ENCODE measurements at places on chromosomes 7 and 10.
A peak's percentile ranks its signal among the peaks of the same experiment; 100 is the strongest.

- no peak for DNase-seq
Measured at GRCh38 chr10:130757821-130758489, 553.6 kb downstream of the TCERG1L start.

GRCh38 chr7:146424084-146424483 lies 307.5 kb downstream of the CNTNAP2 start:
- DNase-seq = no peak

DNA sequence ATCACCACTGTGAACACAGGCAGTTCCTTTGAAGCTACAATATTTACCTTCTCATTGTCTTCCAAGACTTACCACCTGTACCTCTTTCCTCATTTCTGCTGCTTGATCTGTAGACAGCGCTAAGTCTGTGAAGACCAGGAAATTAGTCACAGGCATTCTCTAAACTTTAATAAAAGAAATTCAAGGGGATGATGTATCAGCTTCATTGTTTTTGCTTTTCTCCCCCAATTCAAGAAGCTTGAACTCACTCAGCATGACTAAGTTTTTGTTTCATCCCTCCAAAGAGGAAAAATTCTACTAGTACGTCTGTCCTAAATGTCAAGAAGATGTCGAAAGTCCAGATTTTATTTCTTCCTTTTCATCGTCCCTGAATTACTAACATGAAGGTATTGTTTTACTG lies 75.3 kb upstream of the PPP1R9A start:
- DNase-seq = no peak

- DNase-seq = no peak
Measured at GRCh38 chr10:15579605-15580004, 140.1 kb downstream of the ITGA8 start.

DNA sequence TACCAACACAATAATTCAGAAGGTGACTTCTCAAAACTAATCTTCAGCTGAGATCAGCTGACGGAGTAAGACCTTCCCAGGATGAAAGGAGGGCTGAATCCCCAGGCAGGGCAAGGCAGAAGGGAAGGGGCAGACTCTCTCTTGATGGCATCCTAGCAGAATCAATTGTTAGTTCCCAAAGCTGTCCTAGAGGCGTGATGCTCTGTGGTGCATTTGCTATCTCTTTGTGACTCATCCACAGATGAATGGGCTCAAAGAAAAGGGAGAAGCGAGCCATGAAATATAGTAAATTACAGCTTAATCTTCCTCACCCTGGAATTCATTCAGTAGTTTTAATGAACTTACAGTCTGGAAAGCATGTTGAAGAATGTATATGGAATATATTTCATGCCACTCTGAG lies 37.2 kb downstream of the PDE1C start:
- DNase-seq = no peak

- no peak for DNase-seq
Measured at GRCh38 chr7:125491137-125491536, 561.5 kb upstream of the POT1 start.

- no peak for DNase-seq
Measured at GRCh38 chr10:113226831-113227445, 276.9 kb downstream of the TCF7L2 start.

DNA sequence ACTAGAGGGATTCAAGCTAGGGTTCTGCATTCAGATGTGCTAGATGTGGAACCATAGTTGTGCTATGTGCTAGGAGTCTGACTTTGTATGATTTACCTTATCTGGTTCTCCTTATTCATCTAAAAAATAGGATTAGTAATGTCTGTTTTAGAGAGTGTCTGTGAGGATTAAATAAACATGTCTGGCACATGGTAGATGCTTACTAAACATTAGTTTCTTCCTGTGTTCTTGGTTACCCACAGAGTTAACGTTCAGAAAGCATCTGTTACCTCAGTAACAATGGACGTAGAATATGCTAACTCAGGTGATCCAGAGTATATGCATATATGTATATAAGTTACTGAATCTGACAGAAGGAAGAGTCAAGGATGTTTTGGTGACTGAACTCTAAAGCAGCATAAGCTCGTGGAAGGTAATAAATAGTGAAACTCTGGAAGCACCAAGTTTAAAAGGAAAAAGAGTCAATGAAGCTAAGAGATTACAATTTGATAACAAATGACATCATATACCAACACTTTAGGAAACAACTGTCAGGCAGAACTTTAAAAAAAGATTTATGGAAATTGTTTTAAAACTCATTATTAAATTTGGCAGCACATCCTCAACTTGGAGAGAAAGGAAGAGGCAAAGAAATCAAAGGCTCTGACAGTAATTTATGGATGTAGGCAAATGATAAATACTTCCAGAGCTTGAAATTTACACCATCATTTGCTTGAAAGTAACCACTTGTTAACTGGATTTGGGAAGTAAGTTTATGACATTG lies 127.0 kb downstream of the CCNY start:
- DNase-seq = no peak

GRCh38 chr7:150942001-150942590 lies 36.0 kb downstream of the KCNH2 start:
- peak; percentile 69 for DNase-seq

- DNase-seq = no peak
Measured at GRCh38 chr7:64802699-64803098, 8.5 kb downstream of the ZNF138 start.

- no peak for DNase-seq
Measured at GRCh38 chr7:18558910-18559309, 63.4 kb downstream of the HDAC9 start.

GRCh38 chr10:16975188-16975587 lies 154.4 kb downstream of the CUBN start:
- no peak for DNase-seq

- DNase-seq = no peak
Measured at GRCh38 chr10:46250898-46251856, 35.6 kb upstream of the ANTXRL start.

- DNase-seq = no peak
Measured at GRCh38 chr7:40879941-40880543, 745.2 kb downstream of the SUGCT start.

- DNase-seq = peak; percentile 30
Measured at GRCh38 chr7:123682690-123683089, 27.0 kb downstream of the LMOD2 start.

DNA sequence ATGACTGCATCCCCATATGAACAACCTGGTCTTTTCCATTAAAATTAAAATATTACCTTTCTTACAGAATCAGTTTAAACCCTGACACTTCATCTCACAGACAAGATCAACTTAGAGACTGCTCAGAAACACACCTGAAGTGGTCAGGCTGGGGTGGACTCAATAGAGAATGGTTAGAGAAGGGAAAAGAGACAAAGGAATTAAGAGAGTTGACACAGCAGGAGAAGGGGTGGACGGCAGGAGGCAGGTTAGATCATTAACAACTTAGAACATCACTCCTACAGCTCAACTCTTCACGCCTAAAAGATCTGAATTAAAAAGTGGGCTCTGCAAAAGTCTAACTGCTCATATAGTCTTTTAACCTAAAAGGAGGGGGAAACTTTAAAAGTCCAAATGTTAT lies 157.7 kb upstream of the COL1A2 start:
- DNase-seq = no peak

GRCh38 chr10:62069452-62070178 lies 168.1 kb downstream of the ARID5B start:
- no peak for DNase-seq

- no peak for DNase-seq
Measured at GRCh38 chr10:78764846-78765430, 303.8 kb upstream of the ZMIZ1 start.

DNA sequence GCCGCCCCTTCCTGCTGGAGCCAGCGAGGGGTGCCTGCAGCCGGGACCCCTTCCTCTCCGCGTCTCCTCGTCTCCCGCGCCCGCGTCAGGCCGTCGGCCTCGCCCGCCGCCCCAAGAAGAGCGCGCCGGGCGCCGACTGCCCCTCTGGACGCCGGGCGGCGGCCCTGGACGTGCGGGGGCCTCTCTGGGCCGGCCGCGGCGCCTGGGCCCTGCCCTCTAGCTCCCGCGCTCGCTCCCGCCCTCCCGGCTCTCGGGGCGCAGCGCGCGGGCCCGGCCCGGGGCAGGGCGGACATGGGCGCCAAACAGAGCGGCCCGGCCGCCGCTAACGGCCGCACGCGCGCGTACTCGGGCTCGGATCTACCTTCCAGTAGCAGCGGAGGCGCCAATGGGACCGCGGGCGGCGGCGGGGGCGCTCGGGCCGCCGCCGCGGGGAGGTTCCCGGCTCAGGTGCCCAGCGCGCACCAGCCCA lies 704 bp downstream of the ZNRF2 start:
- peak; percentile 40 for DNase-seq

GRCh38 chr7:111750878-111751277 lies 188.6 kb upstream of the IMMP2L start:
- DNase-seq = no peak

GRCh38 chr7:21972397-21972784 lies 26.7 kb upstream of the CDCA7L start:
- DNase-seq = no peak

DNA sequence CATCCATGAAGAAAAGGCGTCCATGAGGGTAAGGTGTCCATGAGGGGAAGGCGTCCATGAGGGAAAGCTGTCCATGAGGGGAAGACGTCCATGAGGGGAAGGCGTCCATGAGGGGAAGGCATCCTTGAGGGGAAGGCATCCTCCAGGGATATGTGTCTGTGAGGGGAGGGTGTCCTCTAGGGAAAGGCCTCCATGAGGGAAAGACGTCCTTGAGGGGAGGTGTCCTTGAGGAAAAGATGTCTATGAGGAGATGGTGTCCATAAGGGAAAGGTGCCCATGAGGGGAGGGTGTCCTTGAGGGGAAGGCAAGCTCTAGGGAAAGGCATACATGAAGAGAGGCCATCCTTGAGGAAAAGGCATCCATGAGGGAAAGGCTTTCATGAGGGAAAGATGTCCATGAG lies 92.6 kb downstream of the INPP5A start:
- DNase-seq = no peak

DNA sequence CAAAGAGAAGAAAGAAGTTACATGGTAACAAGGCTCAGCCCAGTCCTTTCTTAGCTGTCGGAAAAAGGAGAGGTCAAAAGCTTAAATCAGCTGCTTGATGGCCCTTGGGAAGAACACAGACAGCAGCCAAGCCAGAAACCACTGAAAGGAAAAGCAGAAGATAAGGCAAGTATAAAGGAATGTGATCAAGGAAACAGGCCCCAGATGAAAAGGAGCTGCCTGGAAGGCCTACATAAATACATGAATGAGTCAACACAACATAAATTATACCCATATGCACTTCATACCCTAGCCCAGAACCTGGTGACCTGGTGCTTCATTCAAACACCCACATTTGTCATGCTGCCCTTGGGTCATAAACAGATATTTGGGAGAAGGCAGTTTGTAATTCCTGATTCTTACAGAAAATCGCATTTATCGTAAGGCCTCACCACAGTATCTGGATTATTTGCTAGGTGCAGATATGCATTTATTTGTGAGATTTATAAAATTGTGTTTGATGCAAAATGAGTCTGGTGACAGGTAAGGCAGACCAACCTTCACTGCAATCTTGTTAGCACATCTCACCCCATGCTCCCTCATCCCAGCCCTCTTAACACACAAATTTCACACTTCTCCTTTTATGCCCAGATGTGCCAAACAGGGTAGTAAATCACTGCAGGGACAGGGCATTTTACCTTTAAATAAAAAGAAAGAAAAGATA lies 94.9 kb upstream of the KCNIP2 start:
- DNase-seq = no peak

- no peak for DNase-seq
Measured at GRCh38 chr7:129830949-129831348, 121.8 kb downstream of the UBE2H start.

DNA sequence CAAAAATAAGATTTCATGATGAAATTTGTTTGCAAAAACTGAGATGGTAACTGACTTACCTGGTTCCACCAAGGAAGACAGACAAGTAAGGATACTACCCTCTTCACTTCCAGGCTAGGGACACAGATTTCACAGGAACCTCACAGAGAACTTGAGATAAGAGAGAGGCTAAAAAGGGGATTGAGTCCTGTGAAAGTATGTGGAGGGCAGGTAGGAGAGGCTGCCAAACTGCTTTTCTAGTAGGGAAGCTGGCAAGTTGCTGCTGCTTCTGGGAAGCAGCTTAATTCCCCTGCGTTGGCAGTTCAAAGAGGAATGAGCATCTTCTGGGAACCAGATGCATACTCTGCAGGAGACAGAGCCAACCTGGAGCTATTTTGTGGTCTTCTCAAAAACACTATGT lies 841.6 kb downstream of the CCSER2 start:
- no peak for DNase-seq

DNA sequence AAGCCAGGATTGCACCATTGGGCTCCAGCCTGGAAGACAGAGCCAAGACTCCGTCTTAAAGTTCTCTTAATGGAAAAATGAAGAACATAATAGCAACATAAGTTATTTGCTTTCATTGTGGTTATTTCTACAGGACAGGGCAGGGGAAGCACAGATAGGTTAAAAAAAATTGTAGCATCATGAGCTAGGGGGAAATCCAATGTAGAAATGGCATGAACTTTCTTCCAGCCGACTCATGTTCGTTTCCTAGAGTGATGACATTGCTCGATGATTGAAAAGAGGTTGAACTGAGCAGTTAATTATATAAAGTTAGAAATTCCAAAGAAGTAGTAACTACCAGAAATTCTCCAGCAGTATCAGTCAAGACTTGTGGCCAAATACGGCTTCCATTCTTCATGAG lies 64.9 kb downstream of the DAGLB start:
- no peak for DNase-seq

DNA sequence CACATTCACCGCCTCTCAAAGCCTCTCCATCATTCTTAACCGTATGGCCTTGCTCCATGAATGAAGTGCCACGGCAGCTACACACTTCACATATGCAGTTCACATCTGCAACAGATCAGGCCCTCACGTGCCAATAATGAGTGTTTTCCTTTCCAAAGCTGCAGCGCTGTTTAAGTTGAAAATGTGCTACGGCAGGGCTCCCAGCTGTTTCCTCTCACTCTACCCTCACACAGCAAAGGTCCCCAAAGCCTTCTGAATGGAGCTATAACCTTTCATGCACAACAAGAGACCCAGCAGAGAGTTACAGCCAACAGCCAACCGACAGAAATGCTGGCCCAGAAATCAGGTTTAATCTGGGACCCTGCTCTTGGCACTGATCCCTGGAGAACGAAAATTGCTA lies 236.1 kb downstream of the ELMO1 start:
- no peak for DNase-seq

- no peak for DNase-seq
Measured at GRCh38 chr10:132993271-132994184, 51.2 kb upstream of the CFAP46 start.

DNA sequence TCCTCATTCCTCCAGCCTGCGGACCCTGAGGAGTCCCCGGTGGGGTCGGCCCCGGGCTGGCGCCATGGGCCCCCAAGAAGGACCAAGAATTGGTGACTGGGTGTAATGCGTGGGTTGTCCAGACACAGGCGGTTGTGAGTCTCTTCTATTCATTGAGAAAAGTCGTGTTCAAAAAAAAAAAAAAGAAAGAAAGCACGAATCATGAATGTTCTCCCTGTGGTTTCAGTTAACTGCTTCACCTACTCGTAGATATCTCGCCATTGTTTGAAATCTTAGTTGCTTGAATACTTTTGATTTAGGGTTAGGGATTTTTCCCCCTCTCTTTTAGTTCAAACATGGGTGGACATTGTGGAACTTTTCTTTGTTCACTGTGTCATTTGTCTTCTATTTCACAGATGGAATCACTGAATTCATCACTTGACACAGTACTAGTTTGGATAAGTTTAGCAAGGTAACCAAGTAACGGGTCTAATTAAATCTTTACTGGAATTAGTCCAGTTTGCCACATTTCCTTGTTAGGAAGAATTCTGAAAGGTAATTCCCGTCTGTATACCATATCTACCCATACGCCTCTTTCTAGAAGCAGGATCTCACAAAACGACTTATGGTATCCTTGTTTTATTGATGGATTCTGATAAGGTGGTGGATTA lies 775 bp downstream of the STARD3NL start:
- DNase-seq = no peak

GRCh38 chr7:17236603-17237002 lies 61.8 kb upstream of the AHR start:
- no peak for DNase-seq
